ENCODE measurements at places on chromosomes 11 and 22. TPM values are rescaled to one million over a fixed set of nuclear protein-coding genes. Genes with fewer than 3 reads are reported as not detected.

- H3K27ac ChIP-seq = peak overlapping the region; percentile 60
- H3K4me3 ChIP-seq = no peak overlapping the region
- no peaks in the 10 kb centered on the region for H3K36me3 ChIP-seq
- no peaks in the 10 kb centered on the region for H3K27me3 ChIP-seq
These were observed 54.1 kb upstream of the ARHGAP42 start for GRCh38 chr11:100632941-100633452.

- DNase-seq = no peak
- no peaks in the 10 kb centered on the region for H3K4me1 ChIP-seq
- peaks cover 6% of the 10 kb centered on the region for H3K36me3 ChIP-seq
- no peak overlapping the region for H3K27ac ChIP-seq
- no peaks in the 10 kb centered on the region for H3K27me3 ChIP-seq
- H3K4me3 ChIP-seq = no peak overlapping the region
These were observed 11.8 kb downstream of the NIPSNAP1 start for GRCh38 chr22:29569011-29569678.

- H3K36me3 ChIP-seq = no peaks in the 10 kb centered on the region
- H3K27me3 ChIP-seq = peaks cover 4% of the 10 kb centered on the region
- no peaks in the 10 kb centered on the region for H3K4me1 ChIP-seq
- no peak for DNase-seq
- H3K27ac ChIP-seq = no peak overlapping the region
These were observed 17.7 kb downstream of the ELF5 start for GRCh38 chr11:34495724-34496377.

DNA sequence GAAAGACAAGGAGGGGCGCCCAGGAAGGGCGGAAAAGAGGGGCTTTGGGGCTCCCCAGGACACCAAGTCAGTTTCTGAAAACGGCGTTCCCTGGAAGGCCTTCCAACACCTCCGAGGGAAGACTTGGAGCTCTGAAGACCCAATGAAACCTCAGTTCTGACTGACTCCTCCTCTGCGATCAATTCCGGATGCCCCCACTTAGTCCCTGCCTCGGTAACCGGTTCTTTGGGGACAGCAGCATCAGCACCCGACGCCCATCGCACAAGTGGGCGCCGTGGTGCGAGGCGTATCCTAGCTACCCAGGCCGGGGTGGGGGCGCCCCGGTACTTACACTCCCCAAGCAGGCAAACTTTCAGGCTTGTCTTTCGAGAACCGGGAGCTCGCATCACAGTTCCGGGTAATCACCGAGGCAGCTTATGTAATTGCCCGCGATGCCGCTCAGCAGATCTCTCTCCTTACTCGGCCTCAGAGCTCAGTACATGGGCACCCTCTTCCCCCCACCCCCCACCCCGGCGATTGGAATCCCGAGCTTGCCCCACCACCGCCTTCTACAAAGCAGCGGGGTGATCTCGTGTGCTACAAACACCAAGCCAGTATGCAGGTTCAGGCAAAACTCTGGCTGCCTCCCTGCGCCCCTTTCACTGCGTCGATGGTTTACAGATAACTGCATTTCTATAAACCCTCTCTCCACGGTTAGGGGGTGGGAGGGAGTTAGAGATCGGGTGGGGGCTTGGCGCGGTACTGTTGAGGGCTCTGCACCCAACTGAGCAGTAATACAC, 2.0 kb downstream of the TENM4 start:
- H3K27ac ChIP-seq = no peak overlapping the region
- H3K27me3 ChIP-seq = peaks cover 19% of the 10 kb centered on the region
- peak overlapping the region; percentile 75 for H3K4me3 ChIP-seq
- no peak for DNase-seq
- H3K36me3 ChIP-seq = no peaks in the 10 kb centered on the region

GRCh38 chr22:19463491-19464469, 15.2 kb downstream of the UFD1 start:
- H3K27me3 ChIP-seq = no peaks in the 10 kb centered on the region
- no peak overlapping the region for H3K4me3 ChIP-seq
- peaks cover 28% of the 10 kb centered on the region for H3K36me3 ChIP-seq
- peak overlapping the region; percentile 57 for H3K27ac ChIP-seq
- DNase-seq = no peak

- H3K4me1 ChIP-seq = peaks cover 48% of the 10 kb centered on the region
- H3K27me3 ChIP-seq = no peaks in the 10 kb centered on the region
- no peak for DNase-seq
- no peak overlapping the region for H3K27ac ChIP-seq
- no peak overlapping the region for H3K4me3 ChIP-seq
These were observed 18.6 kb downstream of the LSP1 start for GRCh38 chr11:1871531-1871930.

GRCh38 chr11:130070109-130070845, 583 bp downstream of the APLP2 start:
- peak overlapping the region; percentile 86 for H3K27ac ChIP-seq
- peaks cover 29% of the 10 kb centered on the region for H3K4me1 ChIP-seq
- H3K27me3 ChIP-seq = no peaks in the 10 kb centered on the region
- DNase-seq = no peak
- H3K36me3 ChIP-seq = no peaks in the 10 kb centered on the region

- no peak for DNase-seq
- H3K27me3 ChIP-seq = no peaks in the 10 kb centered on the region
- H3K4me1 ChIP-seq = peaks cover 7% of the 10 kb centered on the region
- H3K27ac ChIP-seq = no peak overlapping the region
These were observed 14.1 kb downstream of the SLC35C1 start for GRCh38 chr11:45818961-45819605.

- H3K27me3 ChIP-seq = no peaks in the 10 kb centered on the region
- H3K27ac ChIP-seq = peak overlapping the region; percentile 81
- peaks cover 54% of the 10 kb centered on the region for H3K4me1 ChIP-seq
- no peak for DNase-seq
- H3K4me3 ChIP-seq = no peak overlapping the region
These were observed 50.3 kb downstream of the COPB1 start for GRCh38 chr11:14449302-14449714.

- H3K4me3 ChIP-seq = no peak overlapping the region
- H3K4me1 ChIP-seq = no peaks in the 10 kb centered on the region
- H3K36me3 ChIP-seq = peaks cover 18% of the 10 kb centered on the region
- DNase-seq = no peak
- H3K27ac ChIP-seq = no peak overlapping the region
- no peaks in the 10 kb centered on the region for H3K27me3 ChIP-seq
These were observed 18.8 kb downstream of the MCM5 start for GRCh38 chr22:35418731-35419130.

- no peaks in the 10 kb centered on the region for H3K36me3 ChIP-seq
- DNase-seq = no peak
- peaks cover 19% of the 10 kb centered on the region for H3K4me1 ChIP-seq
- H3K27me3 ChIP-seq = no peaks in the 10 kb centered on the region
These were observed 15.0 kb upstream of the PRR5 start for GRCh38 chr22:44686873-44687600.

DNA sequence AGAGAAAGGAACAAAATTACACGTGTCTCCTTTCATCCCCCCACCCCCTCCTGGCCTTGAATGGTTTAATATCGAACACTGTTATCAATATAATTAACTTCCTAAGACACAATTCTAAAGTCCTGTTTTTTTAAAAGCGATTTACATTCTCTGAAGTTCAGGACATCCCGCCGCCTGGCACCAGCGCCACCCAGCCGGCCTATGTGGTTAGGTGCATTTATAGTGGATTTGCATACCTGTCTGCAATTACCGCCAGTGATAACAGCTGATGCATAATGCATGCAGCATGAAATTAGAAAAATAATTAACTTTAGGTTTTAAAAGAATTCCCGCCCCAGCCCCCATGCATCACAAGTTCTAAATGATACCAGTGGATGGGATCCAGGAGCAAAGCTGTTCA, 58.6 kb downstream of the MACROD1 start:
- DNase-seq = no peak
- H3K4me1 ChIP-seq = no peaks in the 10 kb centered on the region

DNA sequence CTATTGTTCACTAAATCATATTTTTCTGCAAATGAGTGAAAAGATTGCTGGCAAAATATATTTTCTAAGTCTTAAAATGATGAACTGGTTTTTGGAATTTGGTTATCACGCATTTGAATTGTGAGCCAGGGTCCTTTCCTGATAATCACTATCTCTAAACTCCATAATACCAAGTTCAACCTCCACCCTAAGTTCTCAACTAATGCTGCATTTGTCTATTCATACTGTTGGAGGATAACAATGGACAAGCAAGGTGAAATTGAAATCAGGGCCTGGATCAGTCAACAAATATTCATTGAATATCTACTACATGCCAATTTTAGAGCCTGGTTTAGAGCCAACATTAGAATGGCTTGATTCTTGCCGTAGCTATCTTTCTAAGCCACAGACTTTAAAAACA, 4.7 kb upstream of the PCF11 start:
- DNase-seq = no peak
- H3K27ac ChIP-seq = no peak overlapping the region
- no peak overlapping the region for H3K4me3 ChIP-seq
- no peaks in the 10 kb centered on the region for H3K27me3 ChIP-seq
- peaks cover 3% of the 10 kb centered on the region for H3K36me3 ChIP-seq
- H3K4me1 ChIP-seq = no peaks in the 10 kb centered on the region

GRCh38 chr11:111957663-111958444, 20.7 kb downstream of the DIXDC1 start:
- no peaks in the 10 kb centered on the region for H3K27me3 ChIP-seq
- no peak overlapping the region for H3K27ac ChIP-seq
- no peak overlapping the region for H3K4me3 ChIP-seq
- no peaks in the 10 kb centered on the region for H3K36me3 ChIP-seq
- H3K4me1 ChIP-seq = no peaks in the 10 kb centered on the region
- DNase-seq = no peak

DNA sequence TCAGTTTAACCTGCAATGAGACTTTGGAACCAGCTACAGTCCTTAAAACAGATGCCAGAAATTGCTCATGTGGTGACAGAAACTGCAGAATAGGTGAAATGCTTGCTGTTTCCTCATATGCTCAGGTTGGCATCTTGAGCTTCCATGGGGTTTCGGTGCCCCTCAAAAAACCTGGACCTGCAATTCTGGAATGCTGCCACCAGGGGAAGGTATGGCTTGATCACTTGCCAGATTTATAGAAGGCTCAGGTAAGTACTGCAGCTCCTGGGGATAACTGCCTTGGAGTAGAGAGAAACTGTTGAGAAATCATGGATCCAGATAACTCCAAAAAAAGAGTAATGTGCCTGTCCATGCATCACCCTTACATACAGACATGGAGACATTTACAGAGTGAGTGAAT, 113.0 kb downstream of the CTTN start:
- no peaks in the 10 kb centered on the region for H3K36me3 ChIP-seq
- H3K27me3 ChIP-seq = peaks cover 4% of the 10 kb centered on the region
- no peaks in the 10 kb centered on the region for H3K4me1 ChIP-seq
- H3K27ac ChIP-seq = no peak overlapping the region
- DNase-seq = no peak

- no peaks in the 10 kb centered on the region for H3K4me1 ChIP-seq
- peaks cover 1% of the 10 kb centered on the region for H3K27me3 ChIP-seq
- peaks cover 2% of the 10 kb centered on the region for H3K36me3 ChIP-seq
- no peak overlapping the region for H3K27ac ChIP-seq
- no peak overlapping the region for H3K4me3 ChIP-seq
These were observed 8.2 kb downstream of the TMPRSS5 start for GRCh38 chr11:113697756-113698407.

- DNase-seq = peak; percentile 44
- H3K36me3 ChIP-seq = no peaks in the 10 kb centered on the region
- H3K27me3 ChIP-seq = peaks cover 28% of the 10 kb centered on the region
- peaks cover 3% of the 10 kb centered on the region for H3K4me1 ChIP-seq
- H3K27ac ChIP-seq = no peak overlapping the region
- H3K4me3 ChIP-seq = no peak overlapping the region
These were observed 5.2 kb downstream of the DGAT2 start for GRCh38 chr11:75773595-75774353.

DNA sequence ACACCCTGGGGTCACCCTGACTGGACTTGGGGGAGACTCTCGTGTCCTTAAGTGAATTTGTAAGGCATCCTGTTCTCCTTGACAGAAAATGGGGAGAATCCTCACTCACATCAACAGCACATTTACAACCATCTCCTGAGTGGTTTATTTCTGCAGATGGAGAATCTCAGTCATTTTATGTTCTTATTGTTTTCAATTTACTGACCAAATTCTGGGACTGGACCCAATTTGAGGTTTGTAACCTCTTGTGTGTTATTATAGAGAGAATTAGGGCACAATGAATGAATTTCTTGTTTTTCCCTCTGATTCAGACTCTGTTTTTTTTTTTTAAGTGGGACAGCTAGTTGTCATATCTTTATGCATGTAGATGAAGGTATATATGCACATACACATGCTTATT, 104.9 kb downstream of the ADAMTS15 start:
- no peaks in the 10 kb centered on the region for H3K4me1 ChIP-seq
- no peaks in the 10 kb centered on the region for H3K27me3 ChIP-seq
- H3K4me3 ChIP-seq = no peak overlapping the region
- no peak overlapping the region for H3K27ac ChIP-seq
- no peak for DNase-seq
- H3K36me3 ChIP-seq = no peaks in the 10 kb centered on the region

DNA sequence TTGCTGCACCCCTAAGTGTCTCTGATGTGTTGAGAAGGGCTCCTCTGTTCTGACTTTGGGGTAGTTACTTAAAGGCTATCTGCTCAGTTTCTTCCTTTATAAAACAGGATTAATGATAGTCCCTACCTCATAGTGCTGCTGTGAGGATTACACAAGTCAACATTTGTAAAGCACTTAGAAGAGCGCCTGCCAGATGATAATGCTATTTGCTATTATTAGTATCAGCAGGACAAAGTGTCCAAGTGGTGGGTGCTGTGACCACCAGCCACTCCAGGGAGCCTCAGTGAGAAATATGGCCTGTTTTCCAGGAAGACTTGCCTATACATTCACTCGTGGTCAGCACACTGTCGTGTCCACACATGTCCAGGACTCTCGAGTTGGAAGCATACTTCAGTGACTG, 16.2 kb downstream of the POU2F3 start:
- H3K4me1 ChIP-seq = no peaks in the 10 kb centered on the region
- no peak overlapping the region for H3K4me3 ChIP-seq
- H3K27ac ChIP-seq = peak overlapping the region; percentile 15
- H3K36me3 ChIP-seq = no peaks in the 10 kb centered on the region
- DNase-seq = no peak

SCGB1C1 gene
- total RNA-seq = not detected

SCGB2A2 gene
- not detected for total RNA-seq

MLC1 gene
- total RNA-seq = 0.77 TPM

SPTBN2 gene
- total RNA-seq = 15.7 TPM

OR52N4 gene
- not detected for total RNA-seq

CARNS1 gene
- total RNA-seq = 0.36 TPM

HPX gene
- total RNA-seq = 3.8 TPM

NCF4 gene
- not detected for total RNA-seq

FHIP1B gene
- 23.1 TPM for total RNA-seq

FAM227A gene
- total RNA-seq = 1.5 TPM
